Activated T-helper 17 cell treated with anti-CD3 and anti-CD28 coated beads, Interleukin-2, amount 50 U/mL, for 72 hours (primary cell): ENCODE measurements at places on chromosomes 6 and 20. TPM values are rescaled to one million over a fixed set of nuclear protein-coding genes. Genes with fewer than 3 reads are reported as not detected.
A peak's percentile ranks its signal among the peaks of the same experiment; 100 is the strongest.

GRCh38 chr6:132298344-132298949 lies 102.8 kb downstream of the MOXD1 start:
- no peak for ATAC-seq

ERVFRD-1 gene
- not detected for total RNA-seq

GRCh38 chr20:34980543-34981233 lies 25.0 kb downstream of the MYH7B start:
- no peak for ATAC-seq

- ATAC-seq = no peak
Observed at GRCh38 chr20:39878320-39878719, 810.7 kb downstream of the MAFB start.

DNA sequence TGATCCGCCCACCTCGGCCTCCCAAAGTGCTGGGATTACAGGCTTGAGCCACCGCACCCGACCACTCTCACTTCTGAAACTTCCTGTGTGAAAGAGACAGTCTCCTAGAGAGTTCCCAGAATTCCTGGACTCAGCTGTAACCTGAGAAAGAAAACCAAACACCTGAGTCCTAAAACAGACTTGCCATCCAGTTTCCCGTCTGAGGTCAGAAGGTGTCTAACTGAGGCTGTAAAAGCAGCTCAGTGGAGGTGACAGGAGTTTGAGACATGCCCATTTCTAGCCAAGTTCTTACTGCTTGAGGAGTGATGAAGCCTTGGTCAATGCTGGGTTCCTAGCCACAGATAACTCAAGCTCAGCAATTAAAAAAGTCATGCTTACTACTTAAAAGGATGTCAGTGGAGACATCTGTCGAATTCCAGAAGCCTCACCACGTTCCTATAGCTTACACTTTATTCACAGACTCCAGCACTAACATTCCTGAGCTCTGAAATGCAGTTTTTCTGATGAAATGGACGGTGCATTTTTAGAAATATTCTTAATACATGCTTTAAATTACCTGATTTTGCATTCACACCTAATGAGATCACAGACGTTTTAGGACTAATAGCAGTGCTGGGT lies 6.1 kb downstream of the UQCC2 start:
- ATAC-seq = no peak

- ATAC-seq = no peak
Observed at GRCh38 chr20:5135363-5136012, 8.7 kb downstream of the CDS2 start.

DNA sequence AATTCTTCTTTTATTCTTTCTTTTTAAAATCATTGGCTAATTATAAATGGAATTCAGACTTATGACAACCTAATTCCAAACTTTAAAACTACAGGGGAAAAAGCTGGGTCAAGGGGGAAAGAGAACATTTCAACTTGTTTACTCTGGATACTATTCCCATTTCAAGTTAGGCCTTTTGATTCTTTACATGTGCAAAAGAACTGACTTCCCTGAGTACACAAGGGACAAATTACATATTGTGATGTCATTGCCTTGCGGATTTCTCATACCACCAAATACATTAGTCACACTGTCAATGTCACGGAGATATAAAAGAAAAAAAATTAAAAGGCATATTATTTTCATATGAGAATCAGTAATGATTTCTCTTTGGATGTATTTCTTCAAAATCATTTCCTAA lies 96.5 kb upstream of the TBX18 start:
- no peak for ATAC-seq

DNA sequence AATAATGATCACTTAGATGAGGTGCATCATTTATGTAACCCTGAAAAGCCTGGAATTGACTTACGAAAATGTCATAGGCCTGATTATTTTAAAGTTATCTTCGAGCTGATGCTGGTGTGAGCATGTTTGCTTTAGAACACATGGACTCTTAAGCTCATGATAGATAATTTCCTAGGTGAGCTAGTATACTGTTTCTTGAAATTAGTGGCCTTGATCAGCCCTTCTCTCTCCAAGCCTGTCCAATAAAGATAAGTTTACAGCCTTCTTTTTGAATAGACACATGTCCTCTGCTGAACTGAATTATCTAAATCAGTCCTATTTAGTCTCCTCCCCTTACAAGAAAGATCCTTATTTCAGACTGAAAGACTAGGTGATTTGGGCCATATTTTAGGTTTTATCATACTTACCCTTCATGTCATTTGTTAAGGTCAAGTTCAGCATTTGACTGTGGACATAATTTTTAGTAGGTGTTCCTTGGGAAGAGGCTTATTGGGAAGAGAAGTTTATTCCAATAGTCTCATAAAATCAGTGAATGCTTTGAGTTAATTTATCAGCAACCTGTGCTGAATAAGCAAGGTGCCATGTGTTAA lies 15.3 kb downstream of the FOXO3 start:
- no peak for ATAC-seq

- no peak for ATAC-seq
Observed at GRCh38 chr6:127177030-127177922, 58.8 kb downstream of the RSPO3 start.

GRCh38 chr6:2853769-2854395 lies 12.2 kb upstream of the SERPINB1 start:
- ATAC-seq = peak; percentile 69

DNA sequence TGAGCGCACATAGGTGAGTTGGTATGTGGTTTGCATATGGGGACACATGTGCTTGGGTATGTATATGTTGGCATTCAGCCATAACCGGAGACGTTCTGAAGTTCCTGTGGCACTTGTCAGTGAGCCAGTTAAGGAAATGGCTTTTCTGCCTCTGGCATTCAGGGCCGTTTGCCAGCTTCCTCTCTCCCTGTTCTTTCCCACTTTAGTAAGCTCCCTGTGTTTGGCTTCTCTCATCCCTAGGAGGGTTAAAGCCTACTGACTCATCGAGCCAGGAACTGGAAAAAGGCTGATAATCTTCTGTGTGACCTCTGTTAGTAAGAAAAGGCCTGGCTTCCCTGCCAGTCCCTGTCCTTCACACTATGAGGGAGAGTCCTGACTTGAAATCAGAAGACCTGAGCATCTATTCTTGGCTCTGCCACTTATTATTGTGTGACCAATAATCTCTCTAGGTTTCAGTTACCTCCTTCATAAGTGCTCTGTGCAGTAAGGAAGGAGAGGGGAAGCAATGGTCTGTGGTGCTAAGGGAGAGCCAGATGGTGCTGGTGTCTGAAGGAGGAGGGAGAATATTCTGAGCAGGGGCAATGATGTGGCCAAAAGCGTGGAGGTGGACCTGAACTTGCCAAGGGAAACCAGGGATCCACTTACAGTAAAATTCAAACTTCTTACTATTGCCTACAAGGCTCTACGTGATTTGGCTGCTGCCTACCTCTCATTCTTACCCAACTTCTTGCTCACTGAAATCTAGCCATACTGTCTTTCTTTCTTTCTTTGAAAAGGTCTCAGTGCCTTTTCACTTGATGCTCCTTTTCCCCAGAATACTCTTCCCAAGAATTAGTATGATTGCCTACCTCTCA lies 31.4 kb downstream of the ACSS2 start:
- ATAC-seq = no peak

DNA sequence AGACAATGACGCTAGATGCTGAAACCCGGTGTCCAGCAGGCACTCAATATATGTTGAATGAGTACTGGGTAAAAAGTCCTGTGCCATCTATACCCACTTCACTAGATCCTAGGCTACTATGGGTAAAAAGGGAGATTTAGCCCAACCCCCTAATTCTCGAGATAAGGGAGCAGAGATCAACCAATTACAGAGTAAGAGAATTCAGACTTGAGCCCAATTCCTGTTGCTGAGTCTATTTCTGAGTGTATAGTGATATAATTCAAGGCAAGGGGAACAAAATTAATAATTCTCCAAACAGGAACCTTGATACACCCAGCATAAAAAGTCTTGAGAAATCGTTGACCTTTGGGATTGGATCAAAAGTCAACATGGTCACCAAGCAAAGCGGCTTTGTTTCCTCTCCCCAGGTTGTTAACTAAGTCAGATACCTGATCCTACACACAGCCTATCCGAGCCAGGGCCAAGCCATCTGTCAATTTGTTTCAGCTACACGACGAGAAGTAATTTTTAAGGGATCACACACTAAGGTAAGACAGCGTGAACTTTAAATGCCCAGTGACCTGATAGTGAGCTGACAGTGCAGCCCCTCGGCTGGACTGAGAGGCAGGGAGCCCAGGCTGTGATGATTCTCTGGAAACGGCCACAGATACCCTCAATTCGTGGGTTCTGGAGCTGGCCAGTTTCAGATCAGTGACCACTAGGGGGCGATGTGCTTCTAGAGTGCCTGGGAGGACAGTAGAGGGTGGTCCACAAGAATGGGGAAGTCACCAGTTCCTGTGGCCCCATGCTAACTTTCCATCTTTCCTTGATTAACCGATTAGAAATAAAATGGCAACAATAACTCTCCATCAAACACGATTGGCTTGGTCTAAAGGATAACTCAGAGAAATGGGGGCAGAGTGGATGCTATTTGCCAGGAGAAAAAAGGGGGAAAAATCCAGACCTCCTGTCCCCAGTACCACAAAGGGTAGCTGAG lies 46.2 kb downstream of the SLC22A23 start:
- peak; percentile 34 for ATAC-seq

DNA sequence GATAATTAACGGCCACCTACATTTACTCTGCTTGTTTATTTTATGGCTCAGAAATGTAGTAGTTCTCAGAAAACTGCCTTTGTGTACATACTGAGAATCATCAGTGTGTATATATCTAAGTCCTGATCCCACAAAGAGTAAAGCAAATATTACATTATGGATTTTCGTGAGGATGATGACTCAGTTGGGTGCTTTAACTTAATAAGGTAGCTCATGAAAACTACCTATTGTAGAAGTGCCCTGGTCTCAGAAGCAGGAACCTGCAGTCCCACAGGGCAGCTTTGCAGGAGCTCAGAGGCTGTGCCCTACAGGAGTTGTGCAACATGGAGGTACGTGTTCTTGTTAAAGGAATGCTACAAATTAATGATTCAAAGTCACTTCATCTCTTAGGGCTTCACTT lies 108.2 kb downstream of the PLG start:
- no peak for ATAC-seq

GRCh38 chr6:13290335-13290734 lies 38.0 kb downstream of the TBC1D7 start:
- ATAC-seq = no peak

DNA sequence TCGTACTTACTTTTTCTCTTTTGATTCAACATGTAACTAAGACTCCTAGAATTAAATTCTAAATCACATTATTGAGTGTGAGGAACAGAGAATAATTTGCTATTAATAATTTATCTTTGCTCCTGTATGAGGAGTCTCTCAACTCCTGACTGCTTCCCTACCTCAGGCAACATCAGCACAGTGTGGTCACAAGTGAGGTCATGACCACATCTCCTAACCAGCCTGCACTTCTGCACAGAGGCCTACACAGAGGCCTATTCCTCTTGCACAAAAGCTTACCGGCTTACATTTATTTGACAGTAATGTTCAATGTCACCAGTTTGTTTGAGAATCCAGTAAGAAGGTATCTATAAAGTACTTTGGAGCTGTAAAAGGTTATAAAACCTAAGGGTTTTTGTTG lies 637.4 kb upstream of the MARCKS start:
- ATAC-seq = no peak

DNA sequence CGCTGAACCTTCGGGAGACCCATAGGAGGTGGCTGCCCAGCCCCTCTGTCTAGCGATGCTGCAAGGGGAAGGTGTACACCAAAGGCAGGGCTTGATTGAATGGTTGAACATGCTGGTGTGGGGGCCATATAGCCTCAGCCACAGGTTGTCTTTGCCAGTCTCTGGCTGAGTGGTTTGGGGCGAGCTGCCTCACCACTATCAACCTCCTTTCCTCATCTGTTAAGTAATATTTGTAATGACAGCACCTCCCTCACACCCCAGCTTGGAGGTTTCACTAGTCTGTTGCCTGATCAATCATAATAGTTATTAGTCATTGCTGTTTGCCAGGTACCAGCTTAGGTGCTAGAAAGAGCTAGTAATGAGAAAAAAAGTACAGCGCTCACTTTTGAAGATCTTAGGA lies 11.8 kb upstream of the ZNF831 start:
- ATAC-seq = peak; percentile 71

- ATAC-seq = no peak
Observed at GRCh38 chr20:38133680-38134426, 31.2 kb downstream of the TGM2 start.

GRCh38 chr20:63404129-63405085 lies 43.3 kb upstream of the CHRNA4 start:
- no peak for ATAC-seq

FOXA2 gene
- total RNA-seq = not detected

GRCh38 chr6:33745548-33745947 lies 1.2 kb downstream of the IP6K3 start:
- no peak for ATAC-seq

- no peak for ATAC-seq
Observed at GRCh38 chr6:95501032-95501904, 76.1 kb upstream of the MANEA start.

KLHDC3 gene
- total RNA-seq = 64.0 TPM

GRCh38 chr20:2088891-2089290 lies 12.7 kb upstream of the STK35 start:
- no peak for ATAC-seq

DNA sequence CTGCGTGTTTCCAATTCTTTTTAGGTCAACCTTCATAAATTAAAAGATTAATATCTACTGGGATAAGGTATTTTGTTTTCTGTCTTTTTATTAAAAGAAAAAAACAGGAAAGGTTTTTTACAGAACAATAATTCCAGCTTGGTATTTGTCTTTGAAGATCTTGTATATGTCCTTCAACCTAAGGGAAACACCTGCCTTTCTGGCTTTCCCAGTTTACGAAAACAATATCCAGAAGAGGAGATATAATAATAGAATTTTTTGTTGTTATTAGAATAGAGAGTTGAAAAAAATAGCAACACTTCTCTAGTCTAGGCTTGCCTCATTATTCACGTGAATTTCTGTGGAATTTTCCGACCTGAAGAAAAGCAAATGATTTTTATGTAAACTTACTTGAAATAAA lies 37.9 kb upstream of the CCN2 start:
- no peak for ATAC-seq

GRCh38 chr6:36851626-36852025 lies 12.4 kb upstream of the CPNE5 start:
- no peak for ATAC-seq

DNA sequence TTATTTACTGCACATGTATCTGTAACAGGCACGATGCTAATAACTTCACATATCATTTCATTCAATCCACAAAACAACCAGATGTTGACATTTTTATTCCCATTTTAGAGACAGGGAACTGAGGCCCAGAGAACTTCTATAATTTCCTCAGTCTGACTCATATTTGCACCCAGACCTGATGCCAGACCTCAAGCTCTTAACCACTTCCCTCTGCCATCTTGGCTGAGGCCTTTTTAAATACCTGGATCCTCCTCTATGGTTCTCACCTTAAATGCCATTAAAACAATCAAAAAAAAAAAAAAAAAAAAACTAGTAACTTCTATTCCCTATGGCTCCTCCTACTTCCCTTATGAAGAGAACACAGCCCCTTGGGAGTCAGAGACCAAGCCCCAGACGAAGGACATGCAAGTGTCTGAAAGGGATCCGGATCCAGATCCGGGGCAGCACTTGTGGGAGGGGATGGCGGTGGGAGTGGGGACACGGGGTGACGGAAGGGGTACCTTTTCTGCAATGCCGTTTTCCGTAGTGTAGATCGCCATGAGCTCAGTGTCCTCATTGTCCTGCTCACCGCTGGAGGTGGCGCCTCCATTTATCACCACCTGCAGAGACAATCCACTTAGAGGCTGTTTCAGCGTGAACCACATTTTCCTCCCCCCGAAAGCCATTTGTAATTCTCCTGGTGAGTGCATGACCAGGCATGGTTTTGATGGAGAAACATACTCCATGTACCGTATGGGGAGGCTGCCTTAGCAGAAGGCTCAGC lies 88.7 kb downstream of the SLC23A2 start:
- peak; percentile 38 for ATAC-seq
